ENCODE measurements at places on chromosomes 4 and X.

DNA sequence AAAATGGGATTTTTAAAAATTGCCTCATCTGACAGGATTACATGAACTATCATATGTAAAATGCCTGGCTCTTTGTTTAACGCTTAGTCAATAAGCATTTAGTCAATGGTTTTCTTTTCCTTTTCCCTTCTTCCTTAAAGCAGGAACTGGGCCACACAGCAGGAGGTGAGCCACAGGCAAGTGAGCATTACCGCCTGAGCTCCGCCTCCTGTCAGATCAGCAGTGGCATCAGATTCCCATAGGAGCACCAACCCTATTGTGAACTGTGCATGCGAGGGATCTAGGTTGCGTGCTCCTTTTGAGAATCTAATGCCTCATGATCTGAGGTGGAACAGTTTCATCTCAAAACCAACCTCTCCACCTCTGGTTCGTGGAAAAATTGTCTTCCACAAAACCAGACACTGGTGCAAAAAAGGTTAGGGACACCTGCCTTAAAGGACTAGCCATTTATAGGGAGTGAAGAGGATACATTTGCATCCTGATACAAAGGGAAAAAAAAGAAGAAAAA lies 306.1 kb downstream of the FBXW7 start:
- DNase-seq = no peak

DNA sequence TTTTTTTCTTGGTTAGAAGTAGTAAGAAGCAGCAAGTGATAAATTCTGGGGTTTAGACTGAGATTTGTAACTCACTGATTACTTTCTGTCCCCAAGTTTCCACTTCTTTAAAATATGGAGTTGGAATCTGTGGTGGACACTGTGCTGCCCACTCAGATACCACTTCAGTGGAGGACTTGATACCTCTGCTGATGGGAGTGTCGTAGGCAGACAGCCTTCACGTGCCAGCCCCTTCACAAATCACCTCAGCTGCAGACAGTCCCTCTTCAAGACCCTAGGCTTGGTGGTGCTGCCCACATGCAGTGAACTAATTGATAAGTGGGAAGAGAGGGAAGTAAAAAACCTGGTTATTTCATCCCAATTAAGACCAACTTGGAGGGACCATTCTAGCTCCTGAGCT lies 139.5 kb downstream of the PDLIM5 start:
- DNase-seq = no peak

DNA sequence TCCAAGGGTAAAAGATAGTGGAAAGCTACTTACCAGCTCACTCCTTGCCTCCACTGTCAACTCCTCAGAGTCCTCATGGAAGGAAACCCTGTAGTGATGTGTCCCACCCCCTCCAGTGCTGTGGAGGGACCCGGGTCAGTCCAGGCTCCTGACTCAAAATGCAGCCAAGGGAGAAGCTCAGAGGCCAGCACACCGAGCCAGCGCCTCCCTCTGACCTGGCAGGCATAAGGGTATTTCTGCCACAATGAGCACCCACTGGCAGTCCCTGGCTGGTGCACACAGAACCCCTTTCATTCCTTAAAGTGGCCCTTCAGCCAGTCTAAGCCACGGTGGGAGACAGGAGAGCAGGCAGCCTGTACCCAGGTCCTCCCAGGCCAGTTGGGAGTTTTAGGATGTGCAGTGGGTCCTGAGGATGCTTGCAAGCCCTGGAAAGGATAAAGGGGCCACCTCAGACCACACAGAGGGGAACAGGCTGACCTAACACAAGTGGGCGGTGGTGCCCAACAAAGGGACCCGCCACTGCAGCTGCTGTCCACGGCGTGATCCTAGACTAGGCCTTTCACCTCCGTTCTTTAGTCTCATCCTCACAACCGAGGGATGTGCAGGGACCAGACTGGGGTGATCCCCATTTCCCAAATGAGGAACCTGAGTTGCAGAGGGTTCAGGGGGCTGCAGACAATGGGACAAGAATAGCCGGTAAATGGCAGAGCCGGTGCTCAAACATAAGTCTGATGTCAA lies 5.7 kb downstream of the JAKMIP1 start:
- no peak for DNase-seq

DNA sequence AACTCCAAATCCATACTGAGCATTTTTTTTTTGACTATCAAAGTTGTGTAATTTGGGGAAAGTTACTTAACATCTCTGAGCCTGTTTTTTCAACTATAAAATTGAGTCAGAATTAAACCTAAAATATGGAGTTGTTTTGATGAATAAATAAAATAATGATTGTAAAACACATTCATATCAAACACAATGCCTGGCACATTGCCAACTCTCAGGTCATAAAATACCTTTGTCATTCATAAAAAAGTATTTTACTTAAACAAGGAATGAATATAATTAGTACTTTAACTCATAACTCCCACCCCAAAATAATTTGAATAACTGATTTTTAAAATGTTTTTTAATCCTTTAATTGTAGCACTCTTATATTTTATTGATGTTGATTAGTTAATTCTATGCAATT lies 3.8 kb upstream of the GPR174 start:
- peak; percentile 52 for DNase-seq

DNA sequence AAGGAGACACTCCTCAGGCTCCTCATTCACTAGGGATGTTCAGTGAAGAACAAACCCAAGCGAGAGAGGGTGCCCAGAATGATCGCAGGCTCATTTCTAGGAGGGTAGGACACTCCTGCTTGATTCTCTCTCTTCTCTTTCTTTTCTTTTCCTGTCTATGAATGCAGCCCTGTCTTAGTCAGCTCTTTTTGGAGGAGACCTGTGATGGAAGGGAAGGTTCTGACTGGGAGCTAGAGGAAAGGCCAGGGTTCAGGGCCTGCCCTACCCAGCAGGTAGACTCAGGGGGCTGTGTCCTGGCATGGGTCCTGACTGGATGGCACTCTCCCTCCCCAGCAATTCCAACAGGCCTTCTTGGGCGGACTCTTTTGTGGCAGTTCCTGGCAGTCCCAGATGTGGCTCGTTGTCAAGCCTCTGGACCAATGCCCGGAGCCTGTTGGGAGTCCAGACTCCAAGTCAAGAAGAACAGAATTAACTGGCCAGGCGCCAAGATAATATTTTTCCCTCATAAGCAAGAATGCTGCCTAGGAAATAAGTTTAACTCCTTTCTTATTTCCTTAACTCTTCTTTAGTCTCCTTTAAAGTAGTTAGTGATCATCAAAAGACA lies 139.4 kb upstream of the SCML1 start:
- peak; percentile 60 for DNase-seq

DNA sequence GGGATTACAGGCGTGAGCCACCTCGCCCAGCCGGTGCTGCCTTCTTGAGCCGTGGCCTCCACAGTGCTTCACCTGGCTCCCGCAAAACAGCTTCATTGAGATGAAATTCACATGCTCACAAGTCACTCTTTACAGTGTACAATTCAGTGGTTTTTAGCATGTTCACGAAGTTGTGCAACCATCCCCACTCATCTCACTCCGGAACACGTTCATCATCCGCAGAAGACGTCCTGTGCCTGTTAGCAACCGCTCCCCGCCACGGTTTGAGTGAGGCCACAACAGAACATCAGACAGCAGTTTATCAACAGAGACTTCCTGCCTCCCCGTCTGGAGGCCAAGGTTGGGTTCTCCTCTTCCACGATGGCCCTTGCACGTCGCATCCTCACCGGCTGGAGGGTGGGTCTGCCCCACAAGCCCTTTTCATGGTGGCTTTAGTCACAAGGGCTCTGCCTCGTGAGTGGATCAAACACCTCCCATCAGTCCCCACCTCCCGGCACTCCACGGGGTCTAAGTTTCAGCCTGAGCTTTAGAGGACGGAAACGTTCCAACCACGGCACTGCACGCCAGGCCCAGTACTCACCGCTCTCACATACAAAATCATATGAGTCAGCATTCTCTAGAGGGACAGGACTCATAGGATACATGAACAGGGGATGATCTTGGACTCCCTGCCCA lies 29.6 kb upstream of the SPON2 start:
- no peak for DNase-seq

DNA sequence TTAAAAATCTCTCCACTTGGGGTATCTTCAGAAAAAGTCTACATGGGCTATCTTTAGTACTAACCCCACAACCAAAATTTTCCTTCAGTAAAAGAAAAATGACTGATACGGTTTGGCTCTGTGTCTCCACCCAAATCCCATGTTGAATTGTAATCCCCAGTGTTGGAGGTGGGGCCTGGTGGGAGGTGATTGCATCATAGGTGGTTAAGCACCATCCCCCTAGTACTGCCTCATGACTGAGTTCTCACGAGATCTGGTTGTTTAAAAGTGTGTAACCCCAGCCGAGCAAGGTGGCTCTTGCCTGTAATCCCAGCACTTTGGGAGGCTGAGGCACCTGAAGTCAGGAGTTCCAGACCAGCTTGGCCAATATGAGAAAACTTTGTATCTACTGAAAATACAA lies 66.8 kb downstream of the USP46 start:
- no peak for DNase-seq

DNA sequence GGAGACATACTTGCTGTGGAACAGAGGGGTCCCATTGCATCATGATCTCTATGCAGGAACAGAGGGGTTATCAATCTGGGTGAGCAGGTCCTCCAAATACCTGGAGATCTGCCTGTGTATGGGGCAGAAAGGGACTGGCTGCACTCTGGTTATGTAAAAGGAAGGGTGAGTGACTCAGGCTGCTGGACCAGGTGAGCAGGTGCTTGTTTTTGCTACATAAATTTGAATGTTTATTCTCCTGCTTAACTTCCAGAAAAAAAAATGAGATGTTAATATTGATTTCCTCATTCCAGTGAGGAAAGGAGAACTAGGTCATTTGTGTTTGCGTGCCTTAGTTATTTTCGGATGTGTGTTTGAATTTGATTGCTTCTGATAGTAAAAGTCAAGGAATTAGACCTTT lies 225.8 kb upstream of the TRAM1L1 start:
- no peak for DNase-seq

DNA sequence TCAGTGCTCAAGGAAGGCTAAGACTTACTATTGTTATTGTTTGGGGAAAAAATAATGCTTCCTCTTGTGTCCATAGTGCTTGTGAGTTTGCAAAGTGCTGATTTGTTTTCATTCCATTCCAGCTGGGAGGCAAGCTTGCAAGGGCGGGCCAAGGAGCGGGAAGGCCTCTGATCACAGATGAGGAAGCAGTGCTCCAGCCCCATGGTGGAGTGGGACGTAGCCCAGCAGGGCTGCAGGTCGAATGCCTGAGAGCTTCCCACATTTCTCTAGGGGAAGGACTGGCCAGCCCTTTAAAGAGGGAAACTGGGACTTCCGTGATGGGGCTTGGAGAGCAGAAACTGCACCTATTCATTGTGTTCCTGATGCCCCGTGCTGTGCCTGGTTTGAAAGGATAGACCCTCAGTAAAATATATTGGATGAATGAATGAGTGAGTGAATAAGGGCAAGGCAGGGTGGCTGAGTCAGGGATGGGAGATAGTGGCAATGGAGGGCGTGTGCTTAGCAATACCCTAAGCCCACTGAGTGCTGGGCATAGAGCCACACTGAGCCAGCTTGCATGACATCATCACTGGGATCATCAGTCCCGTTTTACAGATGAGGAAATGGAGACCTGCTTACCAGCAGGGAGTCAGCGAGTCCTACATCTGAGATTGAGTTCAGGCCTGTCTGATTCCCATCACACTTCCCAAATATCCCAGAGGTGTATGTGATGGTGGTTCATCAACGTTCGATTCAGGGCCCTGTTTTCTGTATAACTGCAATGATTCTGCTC lies 17.9 kb upstream of the NSG1 start:
- DNase-seq = no peak

- DNase-seq = peak; percentile 23
These were observed 100.1 kb downstream of the EIF4E start for GRCh38 chr4:98828801-98829200.

DNA sequence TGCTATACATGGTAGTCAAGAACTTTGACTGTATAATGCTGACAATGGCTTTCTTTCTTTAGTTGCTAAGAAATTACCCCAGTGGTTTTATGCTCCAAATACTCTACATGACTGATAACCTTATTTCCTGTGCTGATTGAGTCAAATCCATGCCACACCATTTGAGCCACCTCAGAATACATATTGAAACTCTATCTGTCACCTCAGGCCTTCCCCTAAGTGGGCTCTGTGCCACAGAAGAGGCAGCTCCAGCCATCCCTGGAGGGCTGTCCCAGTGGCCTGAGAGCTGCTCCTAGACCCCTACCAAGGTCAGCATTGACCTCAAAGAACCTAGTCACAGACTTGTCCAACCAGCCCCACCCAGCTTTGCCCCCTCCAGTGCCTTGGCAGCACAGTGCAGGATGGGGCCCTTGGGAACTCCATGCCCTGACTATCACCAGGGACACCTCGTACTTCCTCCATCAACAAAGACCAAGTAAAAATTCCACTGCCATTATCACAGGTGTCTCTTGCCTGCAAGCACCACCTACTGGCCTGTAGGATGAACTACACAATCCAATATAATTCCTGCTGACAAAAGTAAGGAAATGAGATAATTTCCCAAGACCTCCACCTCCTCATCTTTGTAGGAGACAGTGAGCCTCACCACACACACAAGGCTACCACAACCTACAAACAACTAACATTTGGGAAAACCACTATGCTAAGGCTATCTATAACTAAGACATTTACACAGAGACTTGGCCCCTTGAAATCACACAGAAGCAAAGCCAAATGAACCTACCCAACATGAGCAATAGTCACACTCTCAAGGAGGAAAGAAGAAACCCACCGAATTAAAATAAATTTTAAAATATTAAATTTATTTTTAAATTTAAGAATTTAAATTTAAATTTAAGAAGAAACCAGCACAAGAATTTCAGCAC lies 239.9 kb downstream of the NKX6-1 start:
- DNase-seq = peak; percentile 47

DNA sequence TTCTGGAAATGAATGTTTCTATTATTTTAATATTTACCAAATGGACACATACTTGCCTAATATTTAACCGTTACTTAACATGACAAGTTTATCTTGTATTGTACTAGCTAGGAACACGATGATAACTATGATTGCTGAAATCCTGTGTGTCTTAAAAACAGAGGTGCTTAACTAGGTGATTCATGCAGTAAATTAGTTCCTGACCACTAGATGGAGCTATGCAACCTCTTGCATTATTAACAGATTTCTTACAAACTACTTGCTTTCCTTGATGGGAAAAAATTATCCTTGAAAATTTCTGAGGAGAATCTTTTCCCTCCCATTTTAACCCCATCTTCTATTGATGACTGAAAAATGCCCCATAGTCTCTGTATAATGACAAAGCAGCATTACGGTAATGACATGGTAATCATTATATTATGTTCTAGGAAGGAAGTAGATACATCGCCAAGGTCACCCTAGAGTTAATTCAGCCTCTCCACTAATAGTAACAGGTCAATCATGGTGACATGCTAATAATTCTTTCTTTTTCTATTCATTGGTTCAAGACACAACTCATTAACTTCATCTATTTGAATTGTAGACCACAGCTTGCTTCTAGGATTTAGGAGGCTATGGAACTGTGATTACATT lies 844.2 kb downstream of the RAPGEF2 start:
- DNase-seq = peak; percentile 52
